ENCODE measurements at places on chromosomes 6 and 20.

- no peak for DNase-seq
Measured at GRCh38 chr20:1207293-1207878, 4.1 kb downstream of the C20orf202 start.

DNA sequence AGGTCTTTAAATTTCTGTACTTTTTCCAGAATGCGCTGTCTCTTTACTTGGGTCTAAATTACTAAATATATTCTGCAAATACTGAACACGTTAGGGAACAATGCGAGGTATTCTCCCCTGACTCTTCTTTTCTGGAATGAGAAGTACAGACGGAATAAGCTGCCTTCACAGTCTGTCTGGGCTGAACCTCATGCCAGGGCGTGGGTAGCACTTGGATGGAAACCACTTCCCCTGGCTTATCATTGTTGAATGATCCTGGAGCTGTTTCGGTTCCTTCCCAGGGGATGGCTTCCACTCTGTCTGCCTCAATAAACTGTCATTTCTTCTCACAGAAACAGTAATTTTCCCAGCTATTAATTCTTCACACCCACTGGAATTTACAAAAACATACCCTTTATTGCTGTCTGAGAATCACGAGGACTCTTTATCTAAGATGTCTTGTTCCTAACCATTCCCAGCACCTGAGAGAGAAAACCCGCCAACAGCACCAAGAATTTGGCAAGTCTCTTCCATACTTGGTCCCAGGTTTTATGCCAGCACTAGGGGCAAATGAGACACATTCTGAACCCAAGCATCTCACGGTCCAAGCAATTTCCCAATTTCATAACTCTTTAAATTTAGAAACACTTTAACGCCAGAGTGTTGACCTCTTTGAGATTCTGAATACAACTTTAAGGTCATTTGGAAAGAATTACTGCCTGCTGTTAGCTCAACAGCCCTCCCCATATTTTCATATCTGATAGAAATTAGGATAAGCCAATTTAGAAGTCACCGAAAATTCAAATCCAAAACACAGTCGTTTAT is 43.2 kb upstream of the ADGRF5 start:
- no peak for DNase-seq

DNA sequence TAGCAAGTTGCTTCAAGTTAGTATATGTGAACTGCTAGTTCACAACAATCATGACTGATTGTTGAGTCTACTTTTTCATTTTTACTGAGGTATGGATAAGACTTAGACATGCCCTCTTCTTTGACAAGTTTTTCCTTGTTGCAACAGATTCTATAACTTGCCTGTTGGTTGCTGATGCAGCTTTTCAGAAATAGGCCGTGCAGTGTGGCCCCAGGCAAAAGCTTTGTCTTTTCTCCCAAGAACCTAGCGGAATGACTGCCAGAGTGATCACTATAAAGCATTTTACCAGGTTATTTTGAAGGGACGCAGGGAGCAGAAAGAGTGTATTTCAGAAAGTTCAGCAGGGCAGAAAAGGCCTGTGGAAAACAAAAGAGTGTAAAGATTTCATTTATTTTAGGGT is 16.0 kb downstream of the HECA start:
- no peak for DNase-seq

- no peak for DNase-seq
Measured at GRCh38 chr20:62938105-62938888, at the start of gene GID8. TSS of gene GID8 (plus strand) at chr20:62938147. CDS start at chr20:62941503, 3,356 bp downstream.

Measured in left lobe of liver (tissue), 2 donors.